NCI-H187 treated with DMSO at 0.1 percent for 48 hours (cell line): ENCODE measurements at places on chromosomes 12 and 14.

DNA sequence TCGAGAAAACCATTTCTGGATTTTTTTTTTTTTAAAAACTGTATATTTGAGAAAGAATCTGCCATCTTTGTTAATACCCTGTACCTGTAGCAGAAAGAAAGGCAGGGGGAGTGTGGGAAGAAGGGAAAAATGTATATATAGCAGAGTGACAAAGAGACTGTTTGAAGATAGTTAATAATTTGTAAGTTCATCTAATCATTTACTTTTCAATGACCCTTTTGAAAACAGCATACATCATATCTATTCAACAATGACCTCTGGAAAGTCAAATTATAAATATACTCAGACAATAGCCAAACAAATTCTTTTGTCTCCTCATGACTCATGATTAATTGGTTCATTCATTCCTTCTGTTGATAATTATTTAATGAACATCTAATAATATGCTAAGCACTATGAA is 10.9 kb upstream of the CPM start:
- no peak for DNase-seq

DNA sequence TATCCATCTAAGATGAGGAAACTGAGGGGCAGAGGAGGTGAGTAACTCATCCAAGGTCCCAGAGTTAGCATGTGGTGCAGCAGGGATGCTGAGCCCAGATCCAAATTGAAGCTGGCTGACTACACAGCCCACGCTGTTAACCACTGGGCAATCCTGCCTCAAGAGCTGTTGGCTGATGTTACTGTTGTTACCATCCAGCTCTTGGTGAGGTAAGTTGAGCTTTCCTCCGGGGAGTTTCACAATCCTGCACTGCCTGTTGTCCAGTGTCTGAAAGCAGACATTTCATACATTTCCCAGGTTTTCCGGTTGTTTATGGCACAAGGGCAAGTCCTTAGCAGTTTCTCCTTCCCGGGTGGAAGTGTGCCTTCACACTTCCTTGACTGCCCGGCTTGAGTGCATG is 14.5 kb downstream of the CYP46A1 start:
- DNase-seq: no peak

DNA sequence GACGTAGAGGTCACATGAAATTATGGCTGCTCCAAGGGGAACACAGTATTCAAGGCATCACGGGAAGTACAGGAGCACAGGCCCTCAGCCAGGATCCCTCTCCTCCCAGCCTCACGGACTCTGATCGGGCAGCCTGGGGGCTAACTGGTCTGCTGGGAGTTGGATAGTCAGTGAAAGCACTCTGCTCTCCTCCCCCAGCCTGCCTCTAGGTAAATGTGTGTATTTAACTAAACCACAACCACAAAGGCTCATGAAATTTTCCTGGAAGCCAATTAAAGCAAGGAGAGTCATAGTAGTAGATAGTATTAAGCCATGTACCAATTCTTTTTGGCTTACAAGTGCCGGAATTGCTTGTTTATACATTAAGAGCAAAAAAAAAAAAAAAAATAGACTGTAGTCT is 254.3 kb downstream of the MSRB3 start:
- DNase-seq: no peak

GRCh38 chr12:130970908-130971233 is 17.2 kb downstream of the ADGRD1 start:
- DNase-seq: no peak

DNA sequence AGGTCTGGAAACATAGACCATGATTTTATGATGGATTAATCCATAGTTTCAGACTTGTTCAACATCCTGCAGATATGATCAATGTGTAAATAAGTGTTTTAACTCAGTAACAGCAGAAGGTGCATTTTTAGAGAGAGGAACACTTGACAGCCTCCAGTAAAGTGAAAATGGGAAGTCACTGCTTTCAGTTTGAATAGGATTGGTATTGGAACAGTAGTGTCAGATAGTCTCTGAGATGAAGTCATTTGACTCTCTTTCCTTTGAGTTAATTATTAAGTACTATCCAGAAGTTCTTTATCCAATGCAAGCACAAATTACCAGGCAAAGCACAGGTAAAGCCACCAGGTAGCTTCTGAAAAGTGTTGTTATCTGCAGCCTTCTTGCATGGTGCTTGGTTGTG is 14.5 kb upstream of the NAV3 start:
- DNase-seq: no peak

- DNase-seq: no peak
Observed at GRCh38 chr14:57833323-57833722, 32.6 kb downstream of the SLC35F4 start.

DNA sequence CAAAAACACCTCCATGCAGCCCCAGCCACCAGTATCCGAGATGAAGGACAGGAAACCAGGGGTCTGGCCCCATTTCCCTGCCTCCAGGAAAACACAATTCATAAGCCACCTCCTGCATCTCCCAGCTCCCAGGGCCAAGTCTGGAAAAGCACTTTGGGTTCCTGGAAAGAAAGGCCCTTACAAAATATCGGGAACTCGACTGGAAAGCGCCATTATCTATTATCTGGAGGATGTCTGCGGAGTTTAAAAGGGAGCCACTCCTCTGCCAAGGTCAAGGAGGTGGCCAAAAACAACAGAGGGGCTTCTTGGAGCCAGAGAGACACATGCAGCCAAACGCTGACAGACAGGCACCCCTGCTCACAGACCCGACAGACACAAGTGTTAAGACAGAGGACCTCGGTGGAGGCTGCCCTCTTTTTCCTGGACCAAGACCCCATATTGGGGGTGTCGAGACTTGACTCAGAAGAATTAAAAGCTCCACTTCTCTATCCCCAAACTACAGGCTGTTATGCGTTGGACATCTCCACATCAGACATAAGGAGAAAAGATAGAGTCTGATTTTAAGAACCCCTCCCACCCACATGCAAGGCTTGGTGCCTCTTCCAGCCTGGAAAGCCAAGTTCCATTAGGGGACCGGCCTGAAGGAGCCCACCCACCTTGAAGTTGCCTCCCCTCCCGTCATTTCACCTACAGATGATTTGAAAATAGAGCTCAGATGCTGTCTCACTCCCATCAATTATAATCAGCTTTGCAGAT is 9.6 kb downstream of the ACTN1 start:
- DNase-seq: no peak

GRCh38 chr12:4857472-4858291 is 52.0 kb upstream of the KCNA1 start:
- DNase-seq: peak; percentile 66

DNA sequence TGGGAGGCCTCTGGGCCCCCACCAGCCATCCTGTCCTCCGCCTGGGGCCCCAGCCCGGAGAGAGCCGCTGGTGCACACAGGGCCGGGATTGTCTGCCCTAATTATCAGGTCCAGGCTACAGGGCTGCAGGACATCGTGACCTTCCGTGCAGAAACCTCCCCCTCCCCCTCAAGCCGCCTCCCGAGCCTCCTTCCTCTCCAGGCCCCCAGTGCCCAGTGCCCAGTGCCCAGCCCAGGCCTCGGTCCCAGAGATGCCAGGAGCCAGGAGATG is 729 bp upstream of the GAPDH start:
- DNase-seq: no peak

- DNase-seq: no peak
Observed at GRCh38 chr12:132507656-132508490, 17.9 kb downstream of the FBRSL1 start.

GRCh38 chr12:31440134-31440533 is 114.2 kb upstream of the SINHCAF start:
- no peak for DNase-seq

- no peak for DNase-seq
Observed at GRCh38 chr14:28143316-28143715, 623.3 kb upstream of the FOXG1 start.

DNA sequence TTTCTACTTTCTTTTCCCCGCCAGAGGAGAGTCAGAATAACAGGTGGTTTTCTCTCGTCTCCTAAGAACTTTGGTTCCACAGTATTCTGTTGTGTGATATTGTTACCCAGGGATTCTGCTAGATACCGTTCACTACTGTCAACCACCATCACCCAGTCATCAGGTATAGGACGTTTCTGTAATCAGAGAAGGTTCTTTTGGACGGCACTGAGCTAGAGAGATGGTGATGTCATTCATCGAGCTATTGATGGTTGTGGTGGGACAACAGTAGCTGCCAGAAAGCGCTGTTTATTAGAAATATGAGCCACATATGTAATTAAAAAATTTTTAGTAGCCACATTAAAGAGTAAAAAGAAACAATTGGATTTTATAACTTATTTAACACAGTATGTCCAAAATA is 17.0 kb downstream of the ERC1 start:
- no peak for DNase-seq

DNA sequence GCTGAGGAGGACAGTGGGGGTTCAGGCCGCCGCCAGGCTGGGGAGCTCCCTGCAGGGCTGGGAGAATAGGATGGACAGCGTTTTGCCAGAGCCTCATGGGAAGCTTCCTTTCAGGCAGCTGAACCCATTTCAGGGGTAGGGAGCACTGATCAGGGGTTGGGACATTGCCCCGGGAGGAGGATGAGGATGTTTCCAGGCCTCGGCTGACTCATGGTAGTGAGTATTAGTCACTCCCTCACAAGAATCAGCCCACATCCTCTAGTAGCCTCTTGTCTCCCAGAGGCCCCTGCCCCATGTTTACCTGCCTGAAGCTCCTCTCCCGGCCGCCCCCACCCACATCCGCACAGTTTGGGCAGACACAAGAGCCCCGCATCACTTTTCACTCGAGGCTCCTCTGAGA is 89.8 kb downstream of the ZFP36L1 start:
- DNase-seq: no peak

DNA sequence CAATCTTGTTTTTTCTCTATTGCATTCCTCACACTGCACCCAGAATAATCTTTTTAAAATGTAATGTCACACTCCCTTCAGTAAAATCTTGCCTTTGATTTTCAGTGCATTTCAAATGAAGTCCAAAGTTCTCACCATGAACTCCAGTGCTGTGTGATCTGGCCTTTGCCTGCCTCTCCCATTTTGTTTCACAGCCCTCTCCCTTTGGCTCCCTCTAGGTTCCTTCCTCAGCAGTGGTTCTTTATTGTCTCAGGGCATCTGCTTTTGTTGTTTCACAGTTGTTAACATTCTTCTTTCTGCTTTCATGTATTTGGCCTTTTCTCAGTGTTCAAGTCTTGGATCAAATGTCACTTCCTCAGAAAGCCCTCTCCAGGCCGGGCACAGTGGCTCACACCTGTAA is 84.5 kb upstream of the AMN1 start:
- no peak for DNase-seq

DNA sequence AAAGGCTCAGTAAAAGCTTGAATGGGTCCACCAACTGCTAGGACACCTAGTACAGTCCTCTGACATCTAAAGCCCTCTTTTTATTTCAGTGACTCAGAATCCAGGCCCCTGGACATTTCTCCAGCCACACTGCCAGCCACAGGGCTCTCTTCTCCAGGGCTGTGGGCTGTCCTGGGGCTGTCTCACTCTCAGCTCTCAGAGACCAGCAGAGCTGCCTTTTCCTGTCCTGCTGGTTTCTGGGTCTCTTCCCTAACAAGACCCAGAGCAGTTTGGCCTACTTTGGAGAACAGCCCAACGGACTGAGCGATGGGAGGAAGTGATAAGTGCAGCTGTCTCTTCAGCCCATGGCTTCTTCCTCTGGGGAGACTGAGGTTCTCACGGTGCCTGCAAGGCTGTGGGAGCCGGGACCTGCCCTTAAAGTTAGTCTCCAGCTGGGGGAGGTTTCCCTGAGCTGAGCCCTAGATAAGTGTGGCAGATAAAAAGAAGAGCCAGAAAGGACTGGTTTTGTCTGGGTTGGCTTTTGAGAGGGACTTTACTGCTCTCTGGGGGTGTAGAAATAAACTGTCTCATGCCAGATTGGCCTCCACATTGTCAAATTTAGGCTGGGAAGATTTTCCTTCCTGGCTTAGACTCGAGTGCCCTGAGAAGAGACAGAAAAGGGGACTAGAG is 979.8 kb downstream of the VRK1 start:
- no peak for DNase-seq

- DNase-seq: no peak
Observed at GRCh38 chr12:113727651-113728061, 238.5 kb downstream of the RBM19 start.

DNA sequence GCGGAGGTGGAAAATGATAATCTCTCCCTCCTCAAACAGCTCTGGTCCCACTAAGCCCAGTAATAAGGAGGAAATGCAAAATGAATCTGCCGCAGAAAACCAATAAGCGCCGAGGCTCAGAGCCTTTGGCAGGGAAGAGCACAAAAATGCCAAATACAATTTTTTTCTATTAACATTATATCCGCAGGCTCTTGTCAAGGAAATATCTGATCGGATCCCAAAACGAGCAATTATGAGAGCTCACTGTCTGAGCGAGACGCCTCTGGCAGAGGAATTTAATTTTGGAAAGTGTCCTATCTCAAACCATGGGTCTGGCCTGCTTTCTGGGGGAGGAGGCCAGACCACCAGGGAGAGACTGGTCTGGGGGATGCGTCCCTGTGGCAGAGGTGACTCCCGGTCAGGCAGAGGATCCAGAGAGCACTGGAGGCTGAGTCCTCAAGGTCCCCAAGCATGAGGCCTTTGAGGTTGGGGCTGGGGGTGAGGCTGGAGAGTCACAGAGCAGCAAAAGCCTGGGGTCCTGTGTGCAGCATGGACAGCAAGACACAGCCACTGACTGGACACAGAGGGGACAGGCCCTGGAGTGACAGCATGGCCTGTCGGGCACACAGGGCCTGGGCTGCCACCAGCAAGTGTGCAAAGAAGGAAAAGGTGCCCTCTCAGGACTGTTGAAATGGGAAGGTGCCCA is 342.8 kb upstream of the SFSWAP start:
- no peak for DNase-seq

- no peak for DNase-seq
Observed at GRCh38 chr14:103157969-103158368, 34.7 kb downstream of the TNFAIP2 start.

GRCh38 chr14:70955543-70956480 is 48.6 kb downstream of the PCNX1 start:
- DNase-seq: no peak

DNA sequence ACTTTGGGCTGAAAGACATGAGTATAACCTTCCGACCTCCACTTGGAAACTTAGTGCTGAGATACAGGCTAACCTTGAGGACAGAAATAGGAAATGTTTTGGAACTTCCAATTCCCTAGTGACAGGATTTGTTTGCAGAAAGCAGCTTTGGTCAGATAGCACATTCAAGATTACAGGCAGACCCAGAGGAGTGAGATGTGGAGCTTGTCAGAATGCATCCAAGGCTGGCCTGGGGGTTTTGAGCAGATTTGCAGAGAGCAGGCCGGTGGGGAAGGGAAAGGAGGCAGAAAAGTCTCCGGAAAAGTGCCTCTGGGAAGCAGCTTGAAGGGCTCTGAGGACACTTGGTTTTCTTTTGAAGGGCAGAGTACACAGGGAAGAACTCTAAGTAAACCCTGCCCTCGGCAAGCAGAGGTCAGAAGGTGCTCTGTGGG is 180.3 kb downstream of the ETV6 start:
- no peak for DNase-seq

DNA sequence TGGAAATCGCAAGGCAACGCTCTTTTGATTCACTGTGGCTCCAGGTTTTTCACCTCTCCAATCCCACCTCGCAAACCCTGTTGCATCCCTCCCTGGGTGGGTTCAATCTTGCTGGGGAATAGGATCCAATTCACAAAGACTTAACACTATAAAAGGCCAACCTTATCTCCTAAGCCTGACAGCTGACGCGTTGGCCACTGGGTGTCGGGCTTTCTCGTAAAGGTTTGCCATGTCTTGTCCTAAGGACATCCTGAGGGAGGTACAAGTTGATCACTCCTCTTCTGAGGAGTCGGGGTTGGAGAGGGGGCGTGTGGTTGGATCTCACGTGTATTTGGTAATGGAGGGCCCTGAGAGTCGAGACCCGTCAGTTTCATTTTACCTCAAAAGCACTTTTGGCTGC is 112.6 kb upstream of the FZD10 start:
- DNase-seq: no peak
